ENCODE measurements at places on chromosomes 16 and 17. TPM values are rescaled to one million over a fixed set of nuclear protein-coding genes. Genes with fewer than 3 reads are reported as not detected.

The SGF29 gene
- total RNA-seq: 17.9 TPM

The C17orf78 gene
- total RNA-seq: not detected

The KRTAP2-2 gene
- not detected for total RNA-seq

The SPAG5 gene
- total RNA-seq: 44.5 TPM

The OR1A1 gene
- total RNA-seq: not detected

Measured in airway epithelial cell (primary cell).